ENCODE measurements at places on chromosomes 6 and 20.

- no peak for DNase-seq
These were observed 41.9 kb downstream of the PLEKHG1 start for GRCh38 chr6:150641398-150642139.

DNA sequence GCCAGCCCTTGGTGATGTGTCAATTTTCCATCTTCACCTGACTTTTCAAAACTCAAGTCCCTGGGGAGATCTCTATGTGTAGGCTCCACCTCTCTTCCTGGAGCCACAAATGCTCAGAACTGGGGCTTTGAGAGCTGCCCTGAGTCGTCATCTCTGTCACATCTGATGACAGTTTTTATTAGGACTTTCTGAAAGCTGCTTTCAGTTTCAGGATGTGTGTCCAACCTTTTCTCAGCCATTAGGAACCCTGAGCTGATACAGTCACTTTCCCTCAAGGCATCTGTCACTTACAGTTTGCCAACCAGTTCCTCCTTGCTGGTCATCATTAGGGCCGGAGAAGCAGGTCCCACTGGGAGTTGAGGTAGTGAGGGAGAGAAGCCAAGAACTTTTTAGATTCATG lies 365.9 kb upstream of the CHD6 start:
- no peak for DNase-seq

DNA sequence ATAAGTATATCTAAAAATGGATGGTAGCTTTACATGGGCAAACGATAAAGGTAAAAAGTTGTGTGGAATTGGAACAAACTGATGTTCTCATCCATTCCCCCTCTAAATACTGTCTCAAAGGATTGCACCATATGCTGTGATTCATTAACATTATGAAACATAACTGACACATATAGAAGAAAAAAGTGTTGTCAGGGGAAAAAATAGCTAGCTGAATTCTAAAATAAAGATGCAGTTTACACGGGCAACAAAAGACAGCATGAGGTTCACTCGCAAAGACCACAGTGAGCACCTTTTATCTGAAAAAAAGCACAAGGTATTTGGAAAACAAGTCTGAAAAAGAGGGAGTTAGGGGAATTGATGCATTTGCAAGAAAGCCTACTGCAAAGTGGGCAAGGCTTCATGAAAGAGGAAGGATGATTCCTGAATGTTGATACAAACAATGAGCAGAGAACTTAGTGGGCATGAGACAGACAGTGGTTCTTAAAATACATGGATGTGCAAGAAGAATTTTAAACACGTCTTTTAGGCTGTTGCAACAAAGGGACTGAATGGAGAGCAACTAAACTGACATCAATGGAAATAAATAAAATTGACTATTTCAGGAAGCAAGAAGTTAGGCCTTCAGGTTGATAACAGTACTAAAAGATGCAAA lies 280.9 kb downstream of the KIF16B start:
- DNase-seq: no peak

GRCh38 chr20:52731093-52731492 lies 241.1 kb upstream of the TSHZ2 start:
- DNase-seq: no peak

DNA sequence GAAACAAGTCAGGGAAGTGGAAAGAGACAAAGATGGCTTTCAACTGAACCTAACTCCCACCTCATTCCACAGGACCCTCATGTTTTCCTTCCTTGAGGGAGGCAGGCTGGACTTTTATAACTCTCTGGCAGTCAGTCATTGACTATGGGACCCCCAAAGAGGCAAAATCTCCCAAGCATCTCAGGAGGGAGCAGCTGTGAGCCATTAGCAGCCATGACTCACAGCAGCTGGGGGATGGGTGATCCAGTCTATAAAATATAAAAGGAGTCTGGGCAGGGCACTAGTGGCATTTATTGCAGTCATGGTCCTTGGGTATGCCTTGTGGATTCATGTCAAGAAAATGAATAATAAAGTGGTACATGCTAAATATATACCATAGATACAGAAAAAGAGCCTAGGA lies 387.0 kb upstream of the CHD6 start:
- no peak for DNase-seq

GRCh38 chr20:55153001-55153645 lies 677.7 kb downstream of the DOK5 start:
- DNase-seq: no peak

GRCh38 chr6:122449069-122449468 lies 22.5 kb downstream of the SERINC1 start:
- DNase-seq: no peak

- DNase-seq: no peak
These were observed 116.0 kb downstream of the CLIC5 start for GRCh38 chr6:45899683-45899946.

DNA sequence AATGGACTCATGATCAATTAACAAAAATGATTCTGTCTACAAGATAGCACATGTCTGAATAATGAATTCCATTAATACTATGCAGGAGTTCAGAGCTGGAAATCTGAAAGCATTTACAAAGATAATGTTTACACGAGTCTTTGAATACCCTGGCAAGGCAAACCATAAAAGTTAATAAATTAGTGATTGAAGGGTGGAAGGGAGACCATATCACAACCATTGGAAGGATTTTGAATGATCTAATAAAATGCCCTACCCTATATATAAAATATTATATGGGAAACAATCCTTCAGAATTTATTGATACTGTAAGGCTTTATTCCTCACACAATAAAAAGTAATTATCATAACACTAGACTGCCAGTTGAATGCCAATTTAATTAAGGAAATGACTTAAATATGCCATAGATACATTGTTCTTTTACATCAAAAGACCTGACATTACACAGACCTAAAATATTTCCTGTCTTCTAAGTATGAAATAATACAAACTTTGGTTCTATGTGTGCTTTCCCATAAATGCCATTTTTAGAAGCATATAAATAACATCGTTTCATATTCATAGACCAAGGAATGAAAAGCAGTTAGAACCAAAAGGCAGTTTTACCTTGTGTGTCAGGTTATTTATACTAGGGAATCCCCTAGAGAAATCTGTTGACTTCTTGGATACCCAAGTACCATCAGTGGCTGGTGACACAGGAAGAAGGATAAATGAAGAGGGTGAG lies 249.2 kb upstream of the MARCKS start:
- DNase-seq: no peak

DNA sequence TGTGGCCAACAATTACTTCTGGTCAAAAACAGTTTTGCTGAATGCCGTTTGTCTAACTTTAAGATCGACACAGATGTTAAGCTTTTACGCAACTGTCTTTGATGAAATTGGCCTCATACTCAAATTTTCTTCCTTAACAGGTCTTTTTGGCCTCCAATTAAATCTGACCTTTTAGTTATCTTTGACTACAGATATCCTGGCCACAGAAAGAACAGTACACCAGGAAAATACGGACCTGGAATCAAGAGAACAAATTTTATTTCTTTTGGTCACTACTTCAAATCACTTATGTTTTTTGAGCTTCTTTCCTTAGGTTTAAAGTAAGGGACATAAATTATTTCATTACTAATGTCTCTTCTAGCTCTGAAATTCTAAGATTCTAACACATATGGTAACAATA lies 49.8 kb downstream of the IBTK start:
- DNase-seq: no peak

DNA sequence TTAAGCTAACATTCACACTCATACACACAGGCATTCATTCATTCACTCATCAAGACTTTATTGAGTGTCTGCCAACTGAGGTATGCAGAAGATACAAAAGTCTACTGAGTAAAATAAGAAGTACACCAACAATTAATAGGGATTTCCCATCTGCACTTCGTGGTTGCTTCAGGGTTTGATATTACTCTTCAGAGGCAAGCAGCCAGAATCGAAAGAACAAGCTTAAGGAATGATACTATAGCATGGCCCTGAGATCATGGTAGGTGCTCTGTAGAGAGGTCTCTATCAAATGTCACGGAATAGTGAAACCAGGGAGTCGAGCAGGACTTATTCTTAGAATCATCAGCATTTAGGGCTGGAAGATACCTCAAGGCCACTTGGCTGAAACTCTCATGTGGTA lies 135.4 kb downstream of the NRN1 start:
- DNase-seq: no peak

DNA sequence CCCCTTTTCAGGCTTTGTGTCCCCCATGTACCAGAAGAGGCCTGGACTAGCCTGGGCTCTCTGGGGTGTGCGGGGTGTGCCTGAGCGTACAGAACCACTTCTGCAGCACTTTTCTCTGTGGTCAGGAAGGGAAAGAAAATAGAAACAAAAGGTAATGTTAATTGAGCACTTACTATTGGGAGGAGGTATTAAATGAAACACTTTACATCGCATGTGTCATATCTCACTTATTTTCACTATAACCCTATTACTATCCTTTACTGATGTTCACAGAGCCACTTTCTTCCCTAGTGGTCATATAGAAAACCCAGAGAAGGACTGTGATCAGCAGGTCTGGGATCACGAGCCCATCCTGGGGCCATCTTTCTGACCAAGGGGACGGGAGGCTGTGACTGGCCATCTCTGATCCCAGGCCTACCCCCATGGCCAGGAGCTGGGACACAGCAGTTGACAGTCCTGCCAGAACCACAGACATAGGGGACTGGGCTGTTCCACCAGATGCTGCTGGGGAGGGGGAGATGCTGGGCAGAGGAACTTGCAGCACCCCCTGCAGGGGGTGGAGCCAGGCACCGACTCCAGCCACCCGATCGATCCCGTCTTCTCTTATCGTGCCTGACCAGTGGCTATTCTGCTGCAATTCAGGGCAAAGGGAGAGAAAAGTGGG lies 107.6 kb downstream of the VEGFA start:
- DNase-seq: no peak

GRCh38 chr20:24478584-24478983 lies 9.2 kb downstream of the SYNDIG1 start:
- no peak for DNase-seq

DNA sequence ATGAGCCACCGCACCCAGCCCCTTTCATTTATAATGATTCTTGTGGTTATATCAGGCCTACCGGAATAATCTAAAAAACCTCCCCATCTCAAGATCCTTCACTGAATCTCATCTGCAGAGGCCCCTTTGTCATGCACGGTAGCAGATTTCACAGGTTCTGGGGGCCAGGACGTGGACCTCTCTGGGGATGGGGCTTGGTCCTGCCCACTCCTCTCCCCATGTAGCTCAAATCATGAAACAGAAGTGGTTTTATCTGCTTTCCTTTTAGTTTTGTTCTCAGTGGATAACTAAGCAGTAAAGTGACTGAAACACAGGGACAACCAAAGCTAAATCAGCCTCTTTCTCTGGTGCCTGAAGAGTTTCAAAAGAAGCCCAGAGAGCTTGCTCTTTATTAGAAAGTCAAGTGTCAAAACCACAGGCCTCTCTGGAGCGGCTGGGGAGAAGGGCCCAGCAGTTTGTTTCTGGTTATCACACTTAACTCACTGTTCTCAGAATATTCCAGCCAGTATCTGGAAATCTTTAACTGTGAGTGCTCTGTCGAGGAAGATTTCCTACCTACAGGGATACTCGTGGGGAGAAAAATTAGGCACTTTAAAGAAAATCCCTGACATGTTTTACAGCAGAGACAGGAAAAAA lies 60.6 kb upstream of the FAM184A start:
- DNase-seq: no peak

- DNase-seq: peak; percentile 10
These were observed 51.3 kb downstream of the PTPN1 start for GRCh38 chr20:50561379-50562078.

DNA sequence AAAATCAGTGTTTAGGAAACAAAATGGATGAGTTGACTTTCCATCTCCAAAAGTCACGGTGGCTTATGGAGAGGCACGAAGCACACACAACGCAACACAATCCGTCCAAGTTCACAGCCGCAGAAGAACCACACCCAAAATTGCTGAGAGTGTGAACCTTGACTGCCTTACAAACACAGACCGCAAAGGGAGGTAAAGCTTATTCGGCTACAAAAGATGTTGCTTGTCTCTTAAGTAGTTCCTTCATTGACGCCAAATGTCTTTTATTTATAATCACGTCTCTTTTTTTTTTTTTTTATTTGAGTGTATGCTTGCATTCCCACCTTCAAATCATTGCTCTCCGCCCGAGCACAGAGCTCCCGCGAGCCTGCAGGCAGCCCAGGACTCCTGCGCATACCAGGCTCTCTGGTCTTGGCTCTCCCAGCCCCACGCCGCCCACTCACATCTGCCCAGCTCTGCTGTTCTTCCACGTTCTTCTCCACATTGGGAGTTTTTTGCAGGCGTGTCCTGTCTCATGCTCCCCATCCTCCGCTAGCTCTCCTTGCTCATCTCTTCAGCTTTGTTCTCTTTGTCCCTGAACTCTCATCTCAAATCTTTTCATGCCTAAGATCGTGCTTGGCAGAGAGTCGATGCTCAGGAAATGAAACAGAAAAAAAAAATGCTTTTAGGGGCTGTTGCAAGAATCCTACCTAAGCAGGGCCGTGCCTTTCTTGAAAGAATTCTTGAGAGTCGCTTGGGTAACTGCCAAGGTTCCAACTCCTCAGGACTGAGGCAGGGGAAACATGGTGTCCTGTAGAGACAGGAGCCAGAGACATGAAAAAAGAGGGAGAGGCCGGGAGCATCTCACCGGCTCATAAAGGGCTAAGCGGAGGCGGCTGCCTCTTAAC lies 25.8 kb downstream of the LY86 start:
- no peak for DNase-seq

- DNase-seq: no peak
These were observed 72.0 kb downstream of the LY86 start for GRCh38 chr6:6660339-6661045.

GRCh38 chr20:62925076-62925419 lies 1.3 kb downstream of the DIDO1 start:
- DNase-seq: no peak

DNA sequence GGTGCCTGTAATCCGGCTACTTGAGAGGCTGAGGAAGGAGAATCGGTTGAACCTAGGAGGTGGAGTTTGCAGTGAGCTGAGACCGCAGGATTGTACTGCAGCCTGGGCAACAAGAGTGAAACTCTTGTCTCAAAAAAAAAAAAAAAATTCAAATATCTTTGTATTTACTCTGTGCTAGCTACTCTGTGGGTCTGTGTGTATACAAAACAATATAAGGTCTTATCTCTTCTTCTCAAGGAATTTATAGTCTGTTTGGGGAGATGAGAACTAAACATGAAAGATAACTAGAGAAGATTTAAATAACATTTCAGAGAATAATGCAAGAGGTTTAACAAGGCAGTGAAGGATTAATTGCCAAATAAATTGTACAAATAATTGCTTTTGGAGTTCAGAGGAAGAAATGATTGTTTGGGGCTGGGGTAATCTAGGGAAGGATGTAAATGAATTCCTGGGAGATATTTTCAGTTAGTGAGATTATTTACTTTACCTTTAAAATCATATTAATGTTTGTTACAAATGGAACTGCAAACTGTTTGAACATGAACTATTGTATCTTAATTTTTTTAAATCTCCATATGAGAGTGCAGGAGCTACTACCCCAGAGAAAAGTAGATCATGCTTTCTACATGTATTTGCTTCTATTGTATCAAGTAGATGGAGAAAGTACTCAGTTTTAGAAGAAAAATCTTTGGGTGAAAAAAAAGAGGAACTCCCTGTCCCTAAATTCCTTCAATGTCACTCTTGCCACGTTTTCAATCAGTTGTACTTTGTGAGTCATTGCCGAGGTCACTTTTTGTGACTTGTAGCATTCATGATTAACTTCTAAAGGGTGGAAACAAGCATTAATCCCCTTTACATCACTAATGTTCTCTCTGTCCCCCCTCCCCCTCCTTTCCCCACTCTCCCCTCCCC lies 39.0 kb downstream of the NCOA3 start:
- no peak for DNase-seq

GRCh38 chr6:5085648-5086293 lies 630 bp downstream of the PPP1R3G start:
- DNase-seq: no peak
